ENCODE measurements at places on chromosomes 16 and 17. TPM values are rescaled to one million over a fixed set of nuclear protein-coding genes. Genes with fewer than 3 reads are reported as not detected.

DNA sequence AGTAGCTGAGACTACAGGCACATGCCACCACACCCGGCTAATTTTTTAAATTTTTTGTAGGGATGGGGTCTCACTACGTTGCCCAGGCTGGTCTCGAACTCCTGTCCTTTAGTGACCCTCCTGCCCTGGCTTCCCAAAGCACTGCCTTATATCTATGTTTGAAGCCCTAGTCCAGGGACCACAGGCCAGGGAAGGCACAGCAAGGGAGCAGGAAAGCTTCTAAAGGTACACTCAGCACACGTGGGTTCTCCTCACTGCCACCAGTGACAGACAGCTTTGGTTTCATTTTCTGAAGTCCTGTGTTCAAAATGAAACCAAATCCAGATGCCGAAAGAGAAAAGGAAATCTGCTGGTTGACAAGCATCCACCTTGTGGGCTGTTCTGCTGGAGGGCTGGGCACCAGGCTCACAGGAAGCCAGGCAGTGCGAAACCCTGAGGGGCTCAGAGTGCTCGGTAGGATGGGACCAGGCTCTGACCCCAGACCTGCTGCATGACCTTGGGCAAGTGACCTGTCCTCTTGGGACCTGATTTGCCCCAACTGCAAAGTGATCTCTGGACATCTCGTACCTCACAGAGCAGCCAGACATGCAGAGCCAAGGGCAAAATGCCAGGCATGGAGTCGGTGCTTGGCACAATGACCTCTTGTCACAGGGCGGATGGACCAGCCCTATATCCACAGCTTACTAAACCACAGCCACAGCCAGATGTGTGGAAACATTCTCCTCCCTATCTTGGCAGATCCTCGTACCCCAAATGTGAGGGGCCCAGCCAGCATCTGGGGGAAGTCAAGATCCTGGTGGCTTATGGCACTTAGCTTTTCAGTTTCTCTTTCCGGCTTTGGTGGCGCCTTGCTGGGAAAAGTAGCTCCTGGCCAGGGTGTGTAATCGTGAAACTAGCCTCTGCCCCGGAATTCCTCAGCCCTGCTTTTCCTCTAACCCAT is 2.8 kb upstream of the SOCS1 start:
- peaks cover 11% of the 10 kb centered on the region for H3K27me3 ChIP-seq
- H3K27ac ChIP-seq = peak overlapping the region; percentile 74
- peak overlapping the region; percentile 59 for H3K4me3 ChIP-seq
- peaks cover 47% of the 10 kb centered on the region for H3K4me1 ChIP-seq
- peaks cover 8% of the 10 kb centered on the region for H3K36me3 ChIP-seq

- no peaks in the 10 kb centered on the region for H3K36me3 ChIP-seq
- H3K4me1 ChIP-seq = no peaks in the 10 kb centered on the region
These were observed 81.7 kb upstream of the MSI2 start for GRCh38 chr17:57174591-57174990.

CES5A gene
- not detected for total RNA-seq

- H3K27ac ChIP-seq = peak overlapping the region; percentile 67
- peaks cover 58% of the 10 kb centered on the region for H3K4me1 ChIP-seq
- no peak for DNase-seq
- H3K4me3 ChIP-seq = no peak overlapping the region
- H3K36me3 ChIP-seq = peaks cover 54% of the 10 kb centered on the region
These were observed 71.2 kb upstream of the LGALS9 start for GRCh38 chr17:27559506-27560481.

ATP2A3 gene
- 107 TPM for total RNA-seq

GRCh38 chr16:61382435-61382834 is 653.8 kb downstream of the CDH8 start:
- H3K4me3 ChIP-seq = no peak overlapping the region
- DNase-seq = no peak
- H3K36me3 ChIP-seq = no peaks in the 10 kb centered on the region
- H3K4me1 ChIP-seq = no peaks in the 10 kb centered on the region
- no peak overlapping the region for H3K27ac ChIP-seq
- no peaks in the 10 kb centered on the region for H3K27me3 ChIP-seq

TMEM106A gene
- 18.2 TPM for total RNA-seq

P2RX5 gene
- total RNA-seq = 143 TPM

- no peak for DNase-seq
- H3K4me3 ChIP-seq = no peak overlapping the region
- no peak overlapping the region for H3K27ac ChIP-seq
- H3K27me3 ChIP-seq = no peaks in the 10 kb centered on the region
These were observed 71.5 kb upstream of the PLCG2 start for GRCh38 chr16:81707411-81708265.

DNA sequence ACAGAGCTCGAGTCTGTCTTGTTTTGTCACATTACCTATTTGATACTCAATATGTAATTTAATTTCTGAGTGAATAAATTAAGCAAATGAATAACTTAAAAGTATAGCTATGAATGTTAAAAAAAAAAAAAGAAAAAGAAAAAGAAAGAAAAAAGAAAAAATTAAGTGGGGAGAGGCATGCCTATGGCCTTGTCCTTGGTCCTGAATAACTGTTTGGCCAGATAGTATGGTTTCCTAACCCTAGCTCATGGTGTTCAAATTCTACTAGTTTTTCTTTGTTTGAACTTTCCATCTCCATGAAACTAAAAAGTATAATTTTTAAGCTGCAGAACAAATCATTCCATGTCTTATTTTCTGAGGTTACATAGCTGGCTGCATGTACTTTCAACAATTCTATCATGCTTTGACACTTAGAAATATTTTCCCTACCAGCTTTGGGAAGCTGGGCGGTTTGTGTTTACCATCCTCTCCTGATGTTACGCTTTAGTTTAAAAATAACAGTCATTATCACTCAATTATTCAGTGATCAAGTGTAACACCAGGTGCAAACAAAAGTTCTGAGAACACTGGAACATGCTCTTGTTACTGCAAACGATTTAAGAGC is 31.8 kb downstream of the TOX3 start:
- DNase-seq = no peak
- no peaks in the 10 kb centered on the region for H3K4me1 ChIP-seq
- H3K27ac ChIP-seq = no peak overlapping the region
- no peak overlapping the region for H3K4me3 ChIP-seq

DNA sequence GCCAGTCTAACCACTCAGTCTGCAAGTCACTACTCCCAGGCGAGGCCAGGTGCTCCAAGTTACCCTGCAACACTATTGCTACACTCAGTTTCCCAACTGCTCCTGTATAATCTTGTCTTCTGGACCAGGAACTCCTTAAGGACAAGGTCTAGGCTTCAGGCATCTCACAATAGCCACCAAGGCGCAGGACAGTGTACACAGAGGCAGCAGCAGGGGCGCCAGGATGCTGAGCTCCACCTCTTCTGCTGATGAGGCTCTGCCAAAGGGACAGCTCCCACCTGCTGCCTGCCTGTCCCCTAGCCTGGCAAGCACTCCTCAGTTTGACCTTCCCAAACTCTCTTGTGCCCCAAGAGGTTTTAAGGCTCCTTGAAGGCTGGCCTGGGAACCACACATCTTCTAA is 3.4 kb downstream of the SLC25A11 start:
- peaks cover 35% of the 10 kb centered on the region for H3K4me1 ChIP-seq
- H3K27me3 ChIP-seq = no peaks in the 10 kb centered on the region
- H3K27ac ChIP-seq = peak overlapping the region; percentile 19
- no peak for DNase-seq
- no peak overlapping the region for H3K4me3 ChIP-seq
- peaks cover 36% of the 10 kb centered on the region for H3K36me3 ChIP-seq

BCL6B gene
- 1.5 TPM for total RNA-seq

HEATR9 gene
- total RNA-seq = not detected

TPSG1 gene
- not detected for total RNA-seq

DNA sequence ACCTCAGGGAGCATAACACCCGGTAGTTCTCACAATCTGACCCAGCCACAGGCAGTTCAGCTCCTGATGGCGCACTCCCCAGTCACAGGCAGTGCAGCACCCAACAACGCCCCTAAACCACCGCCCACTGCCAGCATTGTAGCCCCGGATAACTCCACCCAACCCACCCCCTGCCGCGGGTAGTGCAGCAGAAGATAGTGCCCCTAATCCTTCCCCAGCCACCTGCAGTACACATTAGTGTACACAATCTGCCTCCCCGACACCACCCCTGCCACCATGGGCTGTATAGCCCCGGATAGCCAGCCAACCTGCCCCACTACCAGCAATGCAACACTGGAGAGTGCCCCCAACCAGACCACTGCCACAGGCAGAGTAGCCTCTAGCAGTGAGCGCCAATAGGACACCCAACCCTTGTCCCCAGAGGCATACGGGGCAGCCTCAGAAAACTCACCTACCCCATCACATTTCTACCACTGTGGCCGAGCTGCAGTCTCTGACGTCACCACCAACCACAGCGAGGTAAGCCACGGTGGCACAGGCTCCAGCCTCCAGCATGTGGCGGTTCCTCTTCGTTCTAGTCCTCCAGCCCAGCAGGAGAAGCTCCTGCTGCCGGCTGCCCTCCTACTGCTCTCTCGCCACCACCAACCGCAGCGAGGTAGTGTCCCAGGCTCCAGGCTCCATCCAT is 877.3 kb downstream of the KCNJ18 start:
- no peaks in the 10 kb centered on the region for H3K4me1 ChIP-seq
- H3K36me3 ChIP-seq = no peaks in the 10 kb centered on the region
- H3K4me3 ChIP-seq = no peak overlapping the region
- H3K27me3 ChIP-seq = no peaks in the 10 kb centered on the region

DNA sequence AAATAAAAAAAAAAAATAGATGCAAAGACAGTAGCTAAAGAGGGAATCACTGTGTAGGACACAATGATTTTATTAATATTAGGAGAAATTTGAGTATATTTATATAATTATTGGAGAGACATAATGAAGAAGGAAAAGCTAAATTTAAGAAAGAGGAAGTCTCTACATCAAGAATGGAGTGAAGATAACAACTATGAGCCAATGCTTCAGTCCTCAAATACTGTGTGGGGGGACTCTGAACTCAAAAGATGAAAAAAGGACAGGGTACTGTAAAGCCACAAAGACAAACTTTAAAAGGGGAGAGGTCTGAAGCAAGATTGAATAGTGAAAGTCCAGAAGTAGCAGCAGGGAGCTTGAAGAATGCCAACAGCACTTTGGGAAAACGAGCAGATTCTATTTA is 44.7 kb downstream of the SKAP1 start:
- no peak for DNase-seq
- peaks cover 9% of the 10 kb centered on the region for H3K4me1 ChIP-seq
- H3K4me3 ChIP-seq = no peak overlapping the region
- H3K27ac ChIP-seq = no peak overlapping the region
- H3K27me3 ChIP-seq = no peaks in the 10 kb centered on the region

GRCh38 chr17:5468075-5468473 is 708 bp downstream of the DHX33 start:
- H3K4me3 ChIP-seq = peak overlapping the region; percentile 92
- H3K27ac ChIP-seq = peak overlapping the region; percentile 46
- peaks cover 50% of the 10 kb centered on the region for H3K4me1 ChIP-seq

DNA sequence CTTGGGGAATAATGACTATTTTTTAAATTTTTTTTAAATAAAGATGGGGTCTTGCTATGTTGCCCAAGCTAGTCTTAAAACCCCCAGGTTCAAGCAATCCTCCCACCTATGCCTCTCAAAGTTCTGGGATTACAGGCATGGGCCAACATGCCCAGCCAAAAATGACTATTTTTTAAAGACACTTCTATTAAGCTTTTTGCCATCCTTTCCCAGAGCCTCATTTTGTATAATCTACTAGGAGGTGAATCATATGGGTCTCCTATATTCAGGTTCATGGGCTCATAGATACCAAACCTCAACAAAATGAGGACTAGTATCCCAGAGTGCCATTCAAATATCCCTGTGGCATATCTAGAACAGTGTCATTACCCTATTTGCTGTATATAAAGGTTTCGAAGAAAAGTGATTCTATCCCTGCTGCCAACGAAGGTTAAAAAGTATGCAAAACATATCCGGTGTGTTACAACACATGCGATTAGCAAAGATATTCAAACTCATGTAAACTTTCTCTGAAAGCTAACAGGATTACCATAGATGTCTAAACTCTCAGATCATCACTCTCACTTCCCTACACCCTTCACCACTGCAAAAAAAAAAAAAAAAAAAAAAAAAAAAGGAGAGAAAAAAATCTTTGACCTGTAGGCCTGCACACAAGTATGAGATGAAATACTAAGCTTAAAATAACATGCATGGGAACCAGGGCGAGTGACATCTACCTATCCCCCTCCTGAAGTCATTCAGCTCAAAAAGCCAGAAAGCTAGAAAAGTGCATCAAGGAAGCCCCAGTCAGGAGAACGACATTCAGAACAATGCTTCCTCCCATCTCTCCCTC is 23.5 kb downstream of the XPO6 start:
- no peak for DNase-seq
- no peaks in the 10 kb centered on the region for H3K27me3 ChIP-seq
- peaks cover 36% of the 10 kb centered on the region for H3K36me3 ChIP-seq
- H3K4me3 ChIP-seq = peak overlapping the region; percentile 62
- H3K4me1 ChIP-seq = peaks cover 93% of the 10 kb centered on the region

GRCh38 chr16:68739964-68740627 is 3.0 kb downstream of the CDH1 start:
- no peak overlapping the region for H3K27ac ChIP-seq
- DNase-seq = no peak
- no peak overlapping the region for H3K4me3 ChIP-seq
- peaks cover 1% of the 10 kb centered on the region for H3K36me3 ChIP-seq

All from activated T-helper 1 cell treated with anti-CD3 and anti-CD28 coated beads, Interleukin-12 subunit alpha, Interleukin-12 subunit beta, Interleukin-2, Interleukin-4 antibody, amounts not matched to agents 30 ng/mL and 10 ng/mL and 1 ng/mL, durations not matched to agents 14 hours and 24 hours and 36 hours (primary cell).